Daoy (cell line): ENCODE measurements at places on chromosomes 6 and 20. TPM values are rescaled to one million over a fixed set of nuclear protein-coding genes. Genes with fewer than 3 reads are reported as not detected.

TREM1 gene
- total RNA-seq, result not detected in 2 replicates

PDSS2 gene
- 6.5 and 9.2 TPM in 2 replicates for total RNA-seq

FAM209B gene
- total RNA-seq, result not detected in 2 replicates

GSTA2 gene
- total RNA-seq, result not detected in 2 replicates

HELZ2 gene
- total RNA-seq, result 19.2 and 19.3 TPM in 2 replicates
